ENCODE measurements at places on chromosomes 4 and X.

DNA sequence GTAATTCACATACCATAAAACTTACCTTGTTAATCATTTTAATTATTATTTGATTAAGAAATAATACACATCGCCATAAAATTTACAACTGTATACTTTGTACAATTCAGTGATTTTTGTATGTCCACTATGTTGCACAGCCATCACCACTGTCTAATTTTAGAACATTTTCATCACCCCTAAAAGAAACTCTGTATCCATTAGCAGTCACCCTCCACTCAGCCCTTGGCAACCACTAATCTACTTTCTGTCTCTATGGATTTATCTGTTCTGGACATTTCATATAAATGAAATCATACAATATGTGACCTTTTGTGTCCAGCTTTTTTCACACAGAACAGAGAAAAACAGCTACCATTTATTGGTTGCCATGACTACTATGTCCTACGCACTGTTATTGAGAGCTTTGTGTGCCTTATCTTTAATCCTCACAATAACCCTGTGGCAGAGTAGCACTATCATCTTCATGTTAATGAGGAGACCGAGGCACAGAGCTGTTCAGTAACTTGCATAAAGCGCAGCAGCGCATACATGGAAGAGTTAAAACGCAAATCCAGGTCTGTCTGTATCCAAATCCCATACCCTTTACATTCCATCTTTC is 64.6 kb upstream of the PAGE1 start:
- no peaks in the 10 kb centered on the region for H3K36me3 ChIP-seq
- DNase-seq = no peak
- peaks cover 3% of the 10 kb centered on the region for H3K27me3 ChIP-seq
- H3K4me3 ChIP-seq = no peak overlapping the region
- H3K27ac ChIP-seq = no peak overlapping the region

DNA sequence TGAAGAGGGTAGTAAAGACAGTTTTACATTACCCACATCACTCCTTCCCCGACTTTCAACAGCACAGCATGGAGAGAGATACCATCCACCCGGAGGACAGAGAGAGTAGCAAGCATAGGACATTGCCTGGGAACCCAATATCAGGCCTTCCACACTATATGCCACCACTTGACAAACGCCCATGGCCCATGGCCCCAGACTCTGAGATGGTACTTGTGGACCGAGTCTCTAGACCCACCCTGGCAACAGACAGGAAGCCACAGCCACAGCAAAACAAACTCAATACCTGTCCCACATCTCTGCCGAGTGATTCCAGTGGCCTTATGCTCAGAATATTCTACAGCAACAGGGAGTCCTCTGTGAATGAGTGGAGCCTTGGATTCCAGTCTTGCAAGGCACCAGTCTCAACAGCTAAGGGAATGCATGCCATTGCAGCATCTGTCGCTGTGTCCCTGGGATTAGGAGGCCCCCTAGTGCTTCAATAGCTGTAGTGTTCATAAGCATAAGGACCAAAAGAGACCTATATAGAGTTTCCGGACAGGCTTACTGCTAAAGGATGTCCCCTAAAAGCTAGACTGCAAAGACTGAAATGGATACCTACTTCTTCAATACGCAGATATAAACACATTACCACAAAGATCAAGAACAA is 14.7 kb upstream of the CT55 start:
- no peak for DNase-seq
- H3K4me1 ChIP-seq = no peaks in the 10 kb centered on the region
- H3K4me3 ChIP-seq = no peak overlapping the region

DNA sequence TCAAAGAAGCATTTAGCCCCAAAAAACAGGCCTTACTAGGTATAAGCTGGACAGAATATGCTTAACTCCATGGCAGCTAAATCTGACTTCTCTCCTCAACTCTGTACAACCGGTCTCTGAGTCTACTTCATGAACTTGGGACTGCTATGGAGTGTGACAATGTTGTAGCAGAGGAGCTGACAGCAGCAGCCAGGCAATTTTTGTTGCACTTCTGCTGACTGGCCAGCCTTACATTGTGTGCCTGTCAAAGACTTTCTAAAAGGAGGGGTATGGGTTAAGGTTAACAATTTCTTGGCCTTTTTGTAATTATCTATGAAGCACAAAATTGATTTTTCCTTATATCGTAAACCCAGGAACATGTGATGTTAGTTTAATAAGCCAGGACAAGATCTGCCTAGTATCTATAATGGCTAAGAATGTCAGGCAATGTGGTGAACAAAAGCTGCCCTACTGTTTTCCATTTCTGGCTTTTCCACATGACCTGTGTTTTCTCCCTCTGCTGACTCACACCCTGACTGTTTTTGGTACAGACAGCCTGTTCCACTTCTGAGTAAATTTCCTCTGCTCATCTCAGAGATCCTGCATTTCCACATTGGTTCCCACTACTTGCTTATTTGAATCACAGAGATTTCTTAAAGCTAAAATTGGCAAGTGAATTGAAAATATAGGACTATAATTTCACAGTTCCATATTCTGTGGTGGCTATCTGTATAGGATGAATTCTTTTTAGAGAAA is 9.3 kb downstream of the NOX1 start:
- H3K27ac ChIP-seq = no peak overlapping the region
- H3K27me3 ChIP-seq = no peaks in the 10 kb centered on the region
- no peak for DNase-seq

- DNase-seq = no peak
- no peaks in the 10 kb centered on the region for H3K4me1 ChIP-seq
- no peaks in the 10 kb centered on the region for H3K27me3 ChIP-seq
- H3K4me3 ChIP-seq = no peak overlapping the region
- no peaks in the 10 kb centered on the region for H3K36me3 ChIP-seq
These were observed 176.1 kb upstream of the PPARGC1A start for GRCh38 chr4:24065974-24066373.

DNA sequence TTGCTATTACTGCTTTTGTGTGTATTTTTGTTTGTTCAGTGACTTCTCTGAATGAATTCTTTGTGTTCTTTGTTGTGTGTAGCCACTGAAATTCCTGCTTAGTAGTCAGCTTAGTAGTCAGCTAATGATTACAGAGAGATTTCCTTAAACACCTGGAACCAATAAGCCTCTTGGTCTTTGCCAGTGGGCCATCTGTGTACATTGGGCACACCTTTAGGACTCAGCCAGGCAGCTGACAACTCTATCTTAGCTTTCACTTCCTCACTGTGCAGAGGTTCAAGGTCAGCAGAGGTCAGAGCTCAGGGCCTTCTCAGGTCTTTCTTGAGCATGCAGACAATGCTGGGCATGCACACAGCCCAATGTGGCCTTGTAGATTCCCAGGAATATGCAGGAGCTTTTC is 59.3 kb downstream of the RWDD4 start:
- H3K36me3 ChIP-seq = no peaks in the 10 kb centered on the region
- no peak overlapping the region for H3K27ac ChIP-seq
- H3K27me3 ChIP-seq = no peaks in the 10 kb centered on the region

DNA sequence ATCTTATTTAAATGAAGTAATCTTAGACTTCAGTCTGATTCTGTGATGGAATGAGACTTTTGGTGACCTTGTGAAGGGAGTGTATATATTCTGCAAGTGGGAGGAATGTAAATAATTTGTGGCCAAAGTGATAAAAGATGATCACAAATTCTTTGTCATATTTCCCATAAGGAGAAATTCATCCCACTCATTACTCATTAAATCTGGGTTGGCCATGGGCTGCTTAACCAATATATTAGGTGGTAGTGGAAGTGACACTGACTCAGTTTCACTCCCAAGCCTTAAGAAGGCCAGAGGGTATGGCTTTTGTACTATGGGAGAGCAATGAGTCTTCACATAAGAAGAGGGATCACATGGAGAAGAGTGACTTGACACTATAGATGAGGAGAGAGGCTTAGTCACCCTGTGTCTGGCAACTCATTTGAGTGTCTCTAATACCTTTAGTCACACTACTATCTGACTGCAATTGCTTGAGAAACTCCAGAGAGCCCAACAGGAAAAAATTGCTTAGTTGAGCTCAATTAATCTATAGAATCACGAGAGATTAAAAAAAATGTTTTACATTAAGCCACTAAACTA is 408.2 kb upstream of the PITX2 start:
- no peak overlapping the region for H3K27ac ChIP-seq
- no peak for DNase-seq
- H3K4me3 ChIP-seq = no peak overlapping the region
- H3K36me3 ChIP-seq = no peaks in the 10 kb centered on the region
- H3K4me1 ChIP-seq = no peaks in the 10 kb centered on the region
- no peaks in the 10 kb centered on the region for H3K27me3 ChIP-seq

GRCh38 chrX:129108936-129109335 is 414.4 kb downstream of the SMARCA1 start:
- no peaks in the 10 kb centered on the region for H3K4me1 ChIP-seq
- DNase-seq = no peak
- no peaks in the 10 kb centered on the region for H3K27me3 ChIP-seq
- no peaks in the 10 kb centered on the region for H3K36me3 ChIP-seq

- no peak overlapping the region for H3K27ac ChIP-seq
- peaks cover 22% of the 10 kb centered on the region for H3K4me1 ChIP-seq
- H3K36me3 ChIP-seq = peaks cover 52% of the 10 kb centered on the region
- no peak for DNase-seq
- H3K4me3 ChIP-seq = no peak overlapping the region
These were observed 52.3 kb downstream of the KIAA0232 start for GRCh38 chr4:6834867-6835266.

DNA sequence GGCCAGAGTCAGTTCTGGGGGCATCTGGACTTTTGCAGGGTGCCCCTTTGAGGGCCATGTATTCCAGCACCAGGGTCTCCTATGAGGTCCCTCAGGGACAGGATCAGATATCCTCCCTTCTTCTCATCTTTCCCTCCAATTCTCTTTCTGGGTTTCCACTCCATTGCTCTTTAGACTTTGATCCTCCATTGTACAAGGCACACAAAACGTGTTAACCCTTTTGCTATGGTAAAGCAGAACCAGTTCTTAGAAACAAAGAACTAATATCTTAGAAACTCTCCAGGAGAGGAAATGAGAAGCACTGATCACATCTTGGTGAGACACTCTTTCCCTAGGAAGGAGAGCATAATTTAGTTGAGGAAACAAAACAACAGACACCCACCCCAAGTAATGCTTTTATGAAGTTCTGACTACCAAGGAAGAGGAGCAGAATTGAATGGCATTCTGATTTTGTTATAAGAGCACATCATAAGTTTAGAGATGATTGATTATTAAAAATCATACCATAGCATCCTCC is 200.7 kb upstream of the NPY2R start:
- no peaks in the 10 kb centered on the region for H3K4me1 ChIP-seq
- H3K36me3 ChIP-seq = no peaks in the 10 kb centered on the region
- no peak for DNase-seq
- no peak overlapping the region for H3K27ac ChIP-seq
- no peak overlapping the region for H3K4me3 ChIP-seq

GRCh38 chr4:4480685-4481398 is 61.0 kb downstream of the STX18 start:
- no peak for DNase-seq
- H3K4me1 ChIP-seq = no peaks in the 10 kb centered on the region
- no peaks in the 10 kb centered on the region for H3K27me3 ChIP-seq
- H3K36me3 ChIP-seq = no peaks in the 10 kb centered on the region
- no peak overlapping the region for H3K4me3 ChIP-seq

DNA sequence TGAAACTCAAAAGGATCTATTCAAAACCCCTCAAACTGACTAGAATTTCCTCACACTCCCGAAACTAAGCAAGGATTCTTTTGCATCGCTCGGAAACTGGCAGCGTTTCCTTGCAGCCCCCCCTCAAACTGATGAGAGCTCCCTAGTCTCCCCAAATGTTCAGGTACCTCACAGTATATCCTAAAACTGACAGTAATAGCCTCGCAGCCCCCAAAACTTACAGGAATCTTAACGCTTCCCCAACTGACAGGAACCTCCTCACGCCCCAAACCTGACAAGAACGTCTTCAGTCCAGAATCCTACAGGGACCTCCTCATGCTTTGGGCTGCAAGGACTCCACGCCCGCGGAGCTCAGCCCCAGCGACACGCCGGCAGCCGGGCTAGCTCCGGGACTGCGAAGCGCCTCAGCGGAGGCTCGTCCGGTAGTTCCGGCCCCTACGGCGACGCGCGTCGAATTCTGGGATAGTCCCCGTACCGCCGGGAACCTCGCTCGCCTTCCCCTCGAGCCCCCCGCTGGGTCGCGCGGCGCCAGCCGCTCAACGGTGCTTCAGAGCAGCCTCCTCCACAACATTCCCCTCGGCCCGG is 640 bp downstream of the PHF8 start:
- H3K27ac ChIP-seq = peak overlapping the region; percentile 97
- DNase-seq = no peak
- H3K4me1 ChIP-seq = peaks cover 23% of the 10 kb centered on the region
- peak overlapping the region; percentile 71 for H3K4me3 ChIP-seq
- peaks cover 32% of the 10 kb centered on the region for H3K36me3 ChIP-seq

DNA sequence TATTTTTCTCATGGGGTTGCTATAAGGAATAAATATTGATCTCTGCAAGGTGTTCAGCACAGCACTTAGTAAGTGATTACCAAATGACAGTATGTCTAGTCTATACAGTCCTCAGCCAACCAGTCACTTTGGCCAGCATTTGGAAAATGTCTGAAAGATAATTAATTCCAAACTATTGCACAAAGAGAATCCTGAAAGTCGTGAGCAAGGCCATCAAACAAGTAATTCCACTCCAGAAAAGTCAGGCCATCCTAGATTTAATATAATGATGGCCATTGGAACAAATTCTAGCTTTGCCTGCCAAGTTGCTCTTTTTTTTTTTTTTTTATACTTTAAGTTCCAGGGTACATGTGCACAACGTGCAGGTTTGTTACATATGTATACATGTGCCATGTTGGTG is 96.6 kb downstream of the SHROOM3 start:
- no peaks in the 10 kb centered on the region for H3K4me1 ChIP-seq
- no peak for DNase-seq
- H3K27me3 ChIP-seq = no peaks in the 10 kb centered on the region
- H3K4me3 ChIP-seq = no peak overlapping the region

DNA sequence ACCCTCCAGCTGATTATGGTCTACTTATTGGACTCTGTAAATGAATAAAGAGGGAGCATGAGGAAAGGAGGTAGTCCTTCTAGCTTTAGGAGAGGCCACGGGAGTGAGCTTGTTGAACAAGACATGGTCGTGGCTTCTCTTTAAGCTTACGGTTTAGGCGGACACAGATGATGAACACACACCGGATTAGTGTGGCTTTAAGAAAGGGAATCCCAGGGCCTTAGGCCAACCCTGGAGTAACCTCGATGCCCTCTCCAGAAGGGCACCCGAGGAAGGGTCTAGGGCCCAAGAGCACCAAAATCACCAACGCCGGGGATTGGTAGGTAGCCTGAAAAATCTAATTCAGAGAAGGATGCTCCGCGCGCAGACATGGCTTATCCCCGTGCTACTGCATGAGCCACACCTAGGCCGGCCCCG is 39.4 kb downstream of the ERVMER34-1 start:
- DNase-seq = no peak
- H3K4me3 ChIP-seq = peak overlapping the region; percentile 70
- H3K4me1 ChIP-seq = peaks cover 5% of the 10 kb centered on the region
- H3K27me3 ChIP-seq = no peaks in the 10 kb centered on the region
- no peaks in the 10 kb centered on the region for H3K36me3 ChIP-seq
- H3K27ac ChIP-seq = peak overlapping the region; percentile 95

GRCh38 chr4:44652002-44652401 is 577 bp upstream of the YIPF7 start:
- DNase-seq = no peak
- H3K4me1 ChIP-seq = no peaks in the 10 kb centered on the region
- no peak overlapping the region for H3K27ac ChIP-seq
- H3K27me3 ChIP-seq = no peaks in the 10 kb centered on the region
- H3K36me3 ChIP-seq = no peaks in the 10 kb centered on the region
- H3K4me3 ChIP-seq = no peak overlapping the region

Data from esophagus squamous epithelium (tissue), 5 donors.